ENCODE measurements at places on chromosomes 3 and 15.

- peak; percentile 21 for DNase-seq
These were observed 483.6 kb downstream of the ERC2 start for GRCh38 chr3:55984626-55985025.

DNA sequence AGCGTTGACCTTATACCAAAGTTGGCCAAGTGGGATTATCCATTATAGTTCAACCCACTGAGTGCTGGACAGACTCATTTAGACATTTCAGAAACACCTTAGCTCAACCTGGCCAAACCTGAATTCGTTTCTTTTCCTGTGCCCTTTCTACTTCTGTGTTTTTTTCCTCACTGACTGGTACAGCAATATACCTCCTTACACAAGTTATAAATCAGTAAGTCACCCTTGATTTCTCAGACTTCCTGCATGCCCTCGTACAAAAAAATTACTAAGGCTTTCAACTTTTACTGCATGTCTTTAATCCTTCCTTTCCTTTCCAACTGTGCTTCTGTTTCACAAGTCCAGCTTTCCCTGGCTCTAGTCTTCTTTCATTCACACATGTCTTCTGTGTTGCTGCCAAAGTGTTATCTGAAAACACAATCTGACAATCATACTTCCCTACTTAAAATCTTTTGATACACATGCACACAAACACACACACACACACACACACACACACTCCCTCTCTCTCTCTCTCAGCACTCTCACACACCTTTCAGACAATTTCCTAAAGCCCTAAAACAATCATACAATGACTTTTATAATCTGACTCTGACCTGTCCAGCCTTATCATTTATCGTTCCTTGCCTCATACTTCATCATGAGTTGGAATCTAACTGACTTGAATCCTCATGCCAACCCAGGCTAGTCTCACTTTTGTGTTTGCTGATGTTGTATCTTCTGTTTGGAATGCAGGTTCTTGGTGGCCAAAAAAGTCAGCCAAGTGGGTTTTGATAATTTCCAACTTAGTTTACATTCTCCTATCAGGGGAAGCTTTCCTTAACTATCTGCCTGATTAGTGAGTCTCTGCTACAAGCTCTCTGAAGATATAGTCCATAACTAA lies 436.4 kb downstream of the NAALADL2 start:
- DNase-seq = no peak

GRCh38 chr15:40070166-40070557 lies 31.2 kb upstream of the SRP14 start:
- DNase-seq = no peak

- DNase-seq = peak; percentile 10
These were observed 9.3 kb downstream of the HHLA2 start for GRCh38 chr3:108305484-108306172.

- DNase-seq = no peak
These were observed 132.6 kb downstream of the PLD1 start for GRCh38 chr3:171677706-171678105.

GRCh38 chr15:89226359-89227221 lies 5.2 kb upstream of the RLBP1 start:
- no peak for DNase-seq

- DNase-seq = no peak
These were observed 157.9 kb downstream of the BBX start for GRCh38 chr3:107680698-107681097.

- DNase-seq = no peak
These were observed 116.5 kb downstream of the CMSS1 start for GRCh38 chr3:99933971-99934750.

DNA sequence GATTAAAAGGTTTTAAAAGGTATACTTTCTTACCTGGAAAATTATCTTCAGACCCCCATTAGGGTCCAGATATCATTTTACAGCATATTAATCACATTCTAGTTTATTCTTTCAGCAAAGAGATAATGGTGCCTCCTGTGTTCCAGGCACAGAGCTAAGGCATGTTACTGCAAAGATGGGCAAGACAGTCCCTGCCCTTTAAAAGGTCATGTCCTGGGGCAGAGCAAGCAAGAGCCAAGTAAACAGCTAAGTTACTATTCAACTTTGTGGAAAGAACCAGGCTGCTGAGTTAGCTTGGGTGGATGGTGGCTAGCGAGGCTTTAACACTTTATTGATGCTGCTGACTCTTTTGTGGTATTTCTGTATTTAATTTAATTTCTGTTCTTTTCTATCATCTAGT lies 75.0 kb downstream of the LRRC28 start:
- no peak for DNase-seq

DNA sequence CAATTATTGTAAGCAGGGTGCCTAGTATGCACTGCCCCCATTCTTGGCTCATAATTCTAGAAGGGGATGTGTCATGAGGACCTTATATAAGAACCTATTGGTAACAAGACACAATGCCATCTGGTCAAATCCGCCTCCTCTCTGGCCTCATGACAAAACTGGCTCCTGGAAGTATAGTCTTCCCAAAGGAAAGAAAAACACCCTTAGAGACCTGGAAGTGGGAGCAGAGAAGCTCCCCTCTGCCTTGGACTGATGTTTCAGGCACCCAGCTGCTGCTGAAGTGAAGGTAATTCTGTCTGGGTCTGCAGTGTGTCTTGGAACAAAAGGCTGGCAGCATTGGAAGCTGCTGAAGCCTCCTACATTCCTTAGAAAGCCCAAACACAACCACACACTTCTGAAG lies 107.2 kb upstream of the CLSTN2 start:
- no peak for DNase-seq

DNA sequence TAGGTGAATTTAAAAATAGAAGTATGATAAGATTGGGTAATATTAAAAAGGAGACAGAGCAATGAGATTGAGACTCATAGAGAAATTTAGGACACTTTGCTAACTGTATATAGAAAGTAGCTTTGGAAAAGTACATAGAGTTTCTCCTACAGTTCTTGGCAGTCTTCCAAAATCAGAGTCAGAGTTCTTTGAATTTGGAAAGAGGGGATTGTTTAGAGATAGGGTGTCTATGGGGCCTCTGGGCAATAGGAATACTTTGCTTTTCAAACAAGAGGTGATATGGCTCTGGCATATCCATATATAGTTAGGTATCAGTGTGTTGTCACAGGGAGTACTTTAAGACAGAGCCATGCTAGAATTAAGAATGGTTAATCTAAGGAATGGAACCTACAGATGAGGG lies 477.1 kb upstream of the KCNMB2 start:
- no peak for DNase-seq

GRCh38 chr3:137970914-137971831 lies 38.8 kb upstream of the CLDN18 start:
- peak; percentile 85 for DNase-seq

DNA sequence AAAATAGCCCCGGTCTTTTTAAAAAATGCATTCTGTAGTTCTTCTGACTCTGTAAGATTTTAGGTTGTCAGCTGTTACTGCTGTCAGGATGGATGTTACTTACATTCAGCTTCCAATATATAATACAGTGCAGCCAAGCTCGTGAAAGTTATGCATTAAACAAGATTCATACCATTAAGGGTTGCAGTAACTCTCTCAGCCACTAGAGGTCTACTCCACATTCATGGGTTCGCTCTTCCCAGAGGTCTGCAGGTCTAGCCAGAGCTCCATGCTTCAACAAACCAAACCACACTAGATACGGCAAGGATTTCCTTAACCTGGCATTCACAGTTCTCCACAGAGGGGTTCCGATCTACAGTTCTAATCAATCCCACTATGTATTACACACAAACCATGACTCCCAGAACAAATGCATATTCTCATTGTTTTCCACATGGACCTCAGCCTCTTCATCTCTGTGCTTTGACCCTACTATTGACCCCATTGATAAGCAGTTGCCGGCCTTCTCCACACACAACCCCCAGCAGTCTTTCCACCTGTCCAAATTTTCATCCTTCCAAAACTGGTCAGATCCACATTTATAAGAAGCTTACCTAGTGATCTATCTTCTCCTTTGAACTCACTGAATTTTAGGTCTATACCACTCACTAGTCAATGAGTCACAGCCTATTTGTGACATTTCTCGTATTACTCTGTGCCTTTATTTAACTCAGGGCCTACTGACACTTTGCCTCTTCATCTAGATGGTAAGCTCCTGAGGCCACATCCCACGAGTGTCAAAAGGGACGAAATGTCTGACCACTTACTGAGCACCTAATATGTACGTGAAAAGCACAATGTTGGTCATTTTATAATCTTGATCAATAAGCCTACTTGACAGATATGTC lies 33.7 kb downstream of the RORA start:
- DNase-seq = peak; percentile 36

GRCh38 chr3:125192190-125193035 lies 20.1 kb downstream of the SLC12A8 start:
- DNase-seq = no peak

- peak; percentile 81 for DNase-seq
These were observed 18.9 kb upstream of the TGM5 start for GRCh38 chr15:43285609-43286037.

GRCh38 chr3:82033186-82033585 lies 271.7 kb upstream of the GBE1 start:
- DNase-seq = no peak

DNA sequence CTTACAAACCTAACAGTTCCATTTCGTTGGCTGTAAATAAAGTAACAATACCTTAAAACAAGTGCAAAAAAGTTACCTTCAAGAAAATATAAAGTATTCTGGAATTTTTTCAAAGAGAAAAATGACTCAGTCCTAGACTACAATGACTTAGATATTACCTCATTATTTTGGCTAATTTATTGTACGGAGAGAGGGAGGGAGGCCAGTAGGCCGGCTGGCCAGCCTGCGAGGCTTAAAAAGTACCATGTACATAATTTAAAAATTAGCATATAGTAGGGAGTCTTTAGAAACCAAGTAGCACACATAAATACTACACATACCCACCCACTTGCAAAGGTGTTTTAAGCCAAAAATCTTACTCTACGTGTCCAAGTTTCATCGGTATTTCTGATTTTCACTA lies 41.9 kb upstream of the MAP4 start:
- DNase-seq = peak; percentile 43

GRCh38 chr15:77361456-77361855 lies 58.4 kb downstream of the PEAK1 start:
- DNase-seq = no peak

GRCh38 chr3:126147932-126148683 lies 32.3 kb downstream of the ALDH1L1 start:
- no peak for DNase-seq

DNA sequence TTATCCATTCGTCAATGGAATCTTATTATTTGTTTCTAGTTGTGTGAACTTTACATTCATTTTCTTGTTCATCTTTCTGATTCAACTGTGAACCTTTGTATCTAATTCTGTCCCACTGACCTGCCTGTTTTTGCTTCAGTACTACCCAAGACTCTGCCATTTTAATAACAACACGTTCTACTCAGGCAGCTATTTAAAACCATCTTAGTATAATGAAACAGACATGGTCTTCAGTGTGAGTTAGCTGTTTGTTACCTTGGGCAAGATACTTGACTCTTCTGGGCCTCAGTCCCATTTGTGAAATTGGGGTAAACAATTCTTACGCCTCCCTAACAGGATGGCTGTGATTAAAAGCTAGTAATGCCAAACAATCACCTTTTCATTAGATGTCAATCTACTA lies 1.6 kb downstream of the BTBD1 start:
- no peak for DNase-seq

DNA sequence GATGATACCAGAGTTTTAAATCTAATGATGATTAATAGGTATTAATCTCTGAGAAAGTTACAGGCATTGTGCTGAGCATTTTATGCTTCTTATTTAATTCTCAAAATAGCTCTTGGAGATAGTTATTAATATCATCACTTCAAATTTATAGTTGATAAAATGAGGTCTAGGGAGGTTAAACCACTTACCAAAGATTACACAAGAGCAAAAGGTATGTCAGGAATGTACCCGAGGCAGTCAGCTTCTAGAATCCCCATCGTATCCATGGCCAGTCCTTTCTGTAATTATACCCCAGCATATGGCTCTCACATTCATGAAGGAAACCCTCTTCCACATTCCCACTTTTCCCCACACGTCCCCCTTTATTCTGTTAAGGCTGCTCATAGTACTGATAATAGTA lies 421.3 kb downstream of the PYDC2 start:
- DNase-seq = no peak

- DNase-seq = peak; percentile 52
These were observed 97.3 kb downstream of the ISL2 start for GRCh38 chr15:76433798-76434400.

GRCh38 chr15:39125904-39126303 lies 455.0 kb upstream of the THBS1 start:
- peak; percentile 19 for DNase-seq

All from AG08395 (cell line).